ENCODE measurements at places on chromosomes 1 and 21. TPM values are rescaled to one million over a fixed set of nuclear protein-coding genes. Genes with fewer than 3 reads are reported as not detected.

The IL19 gene
- not detected for total RNA-seq

The CEP350 gene
- total RNA-seq = 196 TPM

The S100A13 gene
- 185 TPM for total RNA-seq

The GBP5 gene
- total RNA-seq = 1.6 TPM

The HAPLN2 gene
- total RNA-seq = not detected

The EPHB2 gene
- 50.4 TPM for total RNA-seq

The AK4 gene
- 12.2 TPM for total RNA-seq

The FMO2 gene
- 7.2 TPM for total RNA-seq

The FCRL6 gene
- total RNA-seq = 13.2 TPM

The AMY1C gene
- total RNA-seq = not detected

The CHI3L2 gene
- not detected for total RNA-seq

The LAX1 gene
- total RNA-seq = 2.1 TPM

The KCNT2 gene
- 3.3 TPM for total RNA-seq

All from Peyer's patch (tissue), 4 donors.